ENCODE measurements at places on chromosomes 11 and 22. TPM values are rescaled to one million over a fixed set of nuclear protein-coding genes. Genes with fewer than 3 reads are reported as not detected.

CYP2D6 gene
- 2.9 TPM for total RNA-seq

DNA sequence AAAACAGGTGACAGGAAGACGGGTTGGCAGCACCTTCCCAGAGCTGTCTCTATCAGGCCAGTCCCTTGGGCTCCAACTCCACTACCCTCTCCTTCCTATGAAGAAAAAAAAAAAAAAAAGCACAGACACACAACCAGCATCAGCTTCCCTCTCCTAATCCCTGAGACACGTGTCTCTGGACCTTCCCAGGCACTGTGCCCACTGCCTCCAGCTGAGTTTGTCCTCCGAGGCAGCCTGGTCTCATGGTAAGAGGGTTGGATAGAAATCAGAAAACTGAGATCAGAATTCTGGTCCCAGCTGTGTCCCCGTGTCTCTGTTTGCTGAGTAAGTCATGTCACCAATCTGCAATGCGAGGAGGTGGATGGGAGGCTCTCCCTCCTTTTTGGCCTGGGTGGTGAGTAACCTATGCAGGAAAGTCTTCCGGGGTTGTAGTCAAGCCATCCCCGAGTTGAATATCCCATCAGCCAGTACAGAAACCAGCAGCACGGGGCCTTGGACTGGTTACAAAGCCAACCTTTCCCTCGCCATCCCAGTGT lies 193.7 kb upstream of the TBCEL start:
- no peak overlapping the region for H3K4me3 ChIP-seq
- H3K36me3 ChIP-seq: no peaks in the 10 kb centered on the region
- no peak for DNase-seq
- no peaks in the 10 kb centered on the region for H3K4me1 ChIP-seq
- H3K27me3 ChIP-seq: no peaks in the 10 kb centered on the region

DNA sequence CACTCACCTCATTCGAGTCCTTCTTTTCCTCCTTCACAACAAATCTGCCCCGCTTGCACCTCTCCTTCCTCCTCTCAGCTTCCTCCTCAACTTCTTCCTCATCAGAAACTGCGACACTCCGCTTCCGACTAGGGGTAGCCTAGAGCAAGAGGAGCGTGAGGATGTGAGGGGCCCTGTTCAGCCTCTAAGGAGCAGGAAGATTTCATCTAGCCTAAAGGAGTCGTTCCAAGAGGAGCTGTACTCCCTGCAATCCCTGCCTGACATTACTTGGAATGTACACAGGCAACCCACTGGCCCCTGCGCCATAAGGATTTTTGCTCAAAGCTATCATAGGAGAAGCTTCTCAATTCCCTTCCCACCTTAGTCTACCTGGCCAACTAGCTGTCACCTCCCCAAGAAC lies 34.5 kb downstream of the MORC2 start:
- no peaks in the 10 kb centered on the region for H3K27me3 ChIP-seq
- no peaks in the 10 kb centered on the region for H3K4me1 ChIP-seq
- DNase-seq: no peak

DNA sequence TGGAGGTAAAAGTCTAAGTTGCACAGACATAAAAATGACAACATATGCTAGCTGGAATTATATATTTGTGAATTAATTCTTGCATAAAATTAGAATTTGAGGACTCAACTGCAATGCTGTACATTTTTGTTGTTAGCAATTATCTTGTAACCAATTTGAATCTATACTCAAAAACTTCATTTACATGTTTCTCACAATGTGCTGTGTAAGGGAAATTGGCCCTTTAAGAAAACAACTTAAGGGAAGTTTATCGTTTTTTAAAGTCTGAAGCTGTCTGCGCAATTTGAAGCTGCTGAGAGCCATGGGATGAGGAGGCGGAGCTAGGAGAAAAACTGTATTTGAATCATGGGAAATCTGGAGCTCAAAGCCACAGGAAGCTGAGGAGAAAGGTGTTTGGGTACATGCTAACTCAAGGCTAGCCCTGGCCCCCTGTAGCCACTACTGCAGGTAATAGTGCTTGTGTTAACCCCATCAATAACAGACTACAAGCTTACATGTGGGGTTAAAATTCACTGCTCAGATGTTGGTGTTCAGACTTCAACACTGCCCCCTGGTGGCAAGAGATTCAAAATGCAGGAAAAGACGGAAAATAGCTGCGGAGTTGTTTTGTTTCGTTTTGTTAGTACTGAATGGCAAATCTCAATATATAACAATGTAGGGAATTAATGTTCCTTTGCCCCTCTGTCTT lies 126.1 kb downstream of the BRD1 start:
- H3K4me3 ChIP-seq: no peak overlapping the region
- peaks cover 2% of the 10 kb centered on the region for H3K27me3 ChIP-seq
- H3K27ac ChIP-seq: no peak overlapping the region
- peaks cover 8% of the 10 kb centered on the region for H3K4me1 ChIP-seq
- DNase-seq: peak; percentile 64

DNA sequence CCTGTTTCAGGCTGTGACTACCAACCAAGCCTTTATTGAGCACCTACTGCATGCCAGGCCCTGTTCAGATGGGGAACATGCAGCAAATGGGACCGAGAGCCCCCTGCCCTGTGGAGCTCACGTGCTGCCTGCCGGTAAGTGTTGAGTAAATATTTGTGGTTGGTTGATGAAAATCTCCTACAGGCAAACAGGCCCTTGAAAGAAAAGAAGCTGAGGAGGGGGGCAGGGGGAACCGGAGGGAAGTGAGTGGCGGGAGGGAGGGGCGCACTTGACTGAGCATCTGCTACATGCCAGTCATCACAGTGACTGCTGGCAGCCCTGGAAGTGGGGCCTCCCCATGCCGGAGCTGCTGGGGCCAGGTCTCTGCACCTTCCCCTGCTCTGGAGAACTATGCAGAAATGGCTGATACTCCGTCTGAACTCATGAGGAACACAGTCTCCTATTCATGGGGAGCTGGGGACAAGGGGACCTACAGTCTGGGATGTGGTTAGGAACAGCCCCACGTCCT lies 34.2 kb downstream of the MACROD1 start:
- H3K36me3 ChIP-seq: no peaks in the 10 kb centered on the region
- H3K4me3 ChIP-seq: no peak overlapping the region
- no peak for DNase-seq
- no peaks in the 10 kb centered on the region for H3K4me1 ChIP-seq
- no peaks in the 10 kb centered on the region for H3K27me3 ChIP-seq
- no peak overlapping the region for H3K27ac ChIP-seq

DNA sequence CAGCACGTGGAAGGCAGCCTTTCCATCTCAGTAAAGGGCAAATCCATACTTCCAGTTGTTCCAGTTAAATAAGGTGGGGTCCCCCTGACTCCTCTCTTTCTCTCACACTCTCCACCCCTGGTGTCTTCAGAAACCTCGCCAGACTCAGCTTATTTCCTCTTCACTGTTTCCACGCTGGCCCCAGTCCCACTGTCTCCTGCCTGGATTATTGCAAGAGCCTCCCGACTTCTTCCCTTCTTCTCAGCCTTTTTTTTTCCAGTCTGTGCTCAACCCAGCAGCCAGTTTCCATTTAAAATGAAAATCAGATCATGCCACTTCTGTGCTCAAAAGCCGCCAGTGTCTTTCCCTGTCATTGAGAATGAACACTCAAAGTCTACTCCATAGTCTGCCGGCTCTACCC lies 131.4 kb downstream of the PKNOX2 start:
- no peaks in the 10 kb centered on the region for H3K27me3 ChIP-seq
- H3K4me1 ChIP-seq: peaks cover 3% of the 10 kb centered on the region
- DNase-seq: no peak
- no peaks in the 10 kb centered on the region for H3K36me3 ChIP-seq

- H3K27me3 ChIP-seq: no peaks in the 10 kb centered on the region
- H3K27ac ChIP-seq: no peak overlapping the region
- no peaks in the 10 kb centered on the region for H3K4me1 ChIP-seq
- no peak for DNase-seq
Measured at GRCh38 chr11:73229896-73230875, 12.1 kb downstream of the P2RY2 start.
